ENCODE measurements at places on chromosomes 1 and 21. TPM values are rescaled to one million over a fixed set of nuclear protein-coding genes. Genes with fewer than 3 reads are reported as not detected.

Gene CD52
- not detected for total RNA-seq

Gene MYOG
- not detected for total RNA-seq

Gene PTGFRN
- 29.5 TPM for total RNA-seq

Gene OLFM3
- 85.0 TPM for total RNA-seq

Gene UMODL1
- not detected for total RNA-seq

Gene CFAP141
- not detected for total RNA-seq

Gene ZNF695
- 15.9 TPM for total RNA-seq

Gene LBR
- total RNA-seq = 147 TPM

Measured in A673 (cell line).